ENCODE measurements at places on chromosomes 1 and 21.

DNA sequence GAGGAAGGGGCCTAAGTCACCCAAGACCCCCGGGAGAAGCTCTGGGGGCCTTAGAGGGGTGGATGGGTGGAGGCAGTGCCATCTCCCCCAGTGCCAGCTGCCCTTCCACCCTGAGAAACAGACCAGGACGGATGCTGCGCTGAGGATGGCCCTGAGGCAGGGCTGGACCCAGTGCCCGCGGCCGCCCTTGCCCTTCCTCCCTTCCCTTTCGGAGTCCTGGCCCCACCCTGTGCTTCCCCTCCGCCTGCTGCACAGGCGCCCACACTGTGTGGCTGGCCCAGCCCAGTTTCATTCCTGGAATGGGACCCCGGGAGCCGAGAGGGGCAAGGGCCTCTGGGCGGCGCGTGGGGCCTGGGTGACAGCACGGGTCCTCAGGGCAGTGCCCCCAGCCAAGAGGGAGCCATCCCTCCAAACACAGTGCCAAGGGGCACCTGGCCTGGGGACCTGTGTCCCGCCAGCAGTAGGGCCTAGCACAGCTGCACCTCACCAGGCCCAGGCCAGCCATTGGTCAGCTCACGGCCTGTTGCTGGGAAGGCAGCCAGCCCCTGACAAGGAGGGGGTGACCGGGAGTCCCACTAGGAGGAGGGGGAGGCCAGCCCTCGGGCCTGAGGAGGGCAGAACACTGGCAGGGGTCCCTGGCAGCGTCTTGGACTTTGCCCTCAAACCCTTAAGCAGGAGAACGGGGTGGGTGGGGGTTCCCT is 13.4 kb upstream of the SKI start:
- no peak for DNase-seq

DNA sequence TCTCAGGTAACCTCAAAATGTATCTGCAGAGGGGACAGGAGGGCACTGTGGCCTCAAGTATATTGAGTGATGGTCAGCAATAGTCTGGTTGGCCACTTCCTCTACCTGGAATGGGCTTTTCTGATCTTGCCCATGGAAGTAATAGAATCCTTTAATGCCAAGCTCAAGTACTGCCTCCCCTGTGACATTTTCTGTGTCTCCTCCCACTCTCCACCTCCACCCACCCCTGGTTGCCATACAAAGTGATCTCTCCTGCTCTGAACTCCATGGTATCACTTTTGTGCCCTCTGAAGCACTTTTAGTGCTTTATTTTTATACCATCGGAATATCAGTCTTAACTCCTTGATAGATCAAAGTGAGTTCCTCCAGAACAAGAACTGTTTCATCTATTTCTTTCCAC is 9.2 kb upstream of the NOS1AP start:
- no peak for DNase-seq

- DNase-seq = no peak
Observed at GRCh38 chr1:164688791-164689190, 129.8 kb downstream of the PBX1 start.

DNA sequence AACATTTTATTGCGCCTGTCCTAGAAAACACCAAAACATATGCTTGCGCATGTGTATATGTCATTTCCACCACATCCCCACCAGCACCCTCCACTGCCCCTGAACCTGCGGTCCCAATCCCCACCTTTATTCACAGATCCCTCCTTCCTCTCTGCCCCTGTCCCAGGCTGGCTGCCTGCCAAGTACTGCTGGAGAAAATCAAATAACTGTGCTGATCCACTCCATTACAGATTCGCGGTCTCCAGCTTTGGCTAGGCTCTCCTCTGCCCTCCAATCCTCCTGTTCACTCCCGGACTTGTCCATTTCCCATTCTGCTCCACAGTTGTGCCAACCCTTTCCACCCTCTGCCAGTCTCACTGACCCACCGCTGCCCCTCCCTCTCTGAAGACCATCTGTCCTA is 59.3 kb upstream of the GJB5 start:
- no peak for DNase-seq

GRCh38 chr21:39187141-39187540 is 3.9 kb upstream of the PSMG1 start:
- no peak for DNase-seq

DNA sequence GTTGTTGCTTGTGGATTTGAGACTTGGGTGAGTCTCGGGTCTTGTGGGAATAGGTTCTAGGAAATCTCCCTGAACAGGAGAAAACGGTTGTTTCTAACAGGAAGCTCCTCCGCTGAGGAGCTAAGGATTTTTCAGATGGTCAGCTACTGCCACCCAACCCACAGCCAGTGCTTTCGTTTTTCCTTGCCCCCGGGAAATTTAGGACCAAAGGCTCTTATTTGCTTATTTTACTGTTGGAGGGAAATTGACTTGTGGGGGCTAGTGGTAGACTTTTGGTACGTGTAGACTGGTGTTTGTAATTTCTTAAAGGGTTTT is 792 bp downstream of the SNX7 start:
- no peak for DNase-seq

GRCh38 chr1:50452700-50453099 is 29.5 kb upstream of the DMRTA2 start:
- DNase-seq = no peak

GRCh38 chr21:38041493-38041892 is 125.2 kb upstream of the KCNJ6 start:
- DNase-seq = no peak

DNA sequence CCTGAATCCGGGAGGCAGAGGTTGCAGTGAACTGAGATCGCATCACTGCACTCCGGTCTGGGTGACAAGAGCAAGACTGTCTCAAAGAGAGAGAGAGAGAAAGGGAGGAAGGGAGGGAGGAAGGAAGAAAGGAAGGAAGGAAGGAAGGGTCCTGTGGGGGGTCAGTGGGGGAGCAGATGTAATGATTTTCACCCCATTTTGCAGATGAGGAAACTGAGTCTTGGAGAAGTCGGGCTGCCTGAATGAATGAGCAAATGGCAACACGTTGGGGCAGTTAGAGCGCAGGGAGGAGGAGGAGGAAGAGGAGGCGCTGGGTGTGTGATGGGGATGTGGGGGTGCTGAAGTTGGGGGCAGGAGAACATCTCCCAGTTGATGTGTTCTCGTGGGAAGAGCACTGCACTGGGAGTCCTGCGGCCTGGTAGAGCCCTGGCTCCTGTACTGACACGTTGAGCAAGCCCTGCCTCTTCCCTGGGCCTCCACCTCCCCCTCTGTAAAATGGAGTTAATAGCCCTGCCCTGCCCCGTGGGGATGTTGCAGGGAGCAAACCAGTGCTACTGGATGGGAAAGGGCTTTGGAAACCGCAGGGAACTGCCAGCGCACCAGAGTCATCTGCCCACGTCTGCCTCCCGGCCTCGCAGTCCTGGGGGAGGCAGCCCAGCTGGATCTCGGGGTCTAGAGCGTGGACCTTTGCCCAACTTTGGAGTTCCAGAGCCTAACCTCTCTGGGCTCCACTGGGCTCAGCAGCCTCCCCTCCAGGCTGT is 103.2 kb upstream of the CASZ1 start:
- DNase-seq = no peak

GRCh38 chr1:159826441-159827101 is at the start of gene SLAMF8:
Gene SLAMF8 (plus strand): TSS chr1:159826873. CDS start chr1:159826899, 26 bp downstream.
- no peak for DNase-seq

GRCh38 chr1:11550664-11551283 is 71.8 kb downstream of the DISP3 start:
- DNase-seq = peak; percentile 9

DNA sequence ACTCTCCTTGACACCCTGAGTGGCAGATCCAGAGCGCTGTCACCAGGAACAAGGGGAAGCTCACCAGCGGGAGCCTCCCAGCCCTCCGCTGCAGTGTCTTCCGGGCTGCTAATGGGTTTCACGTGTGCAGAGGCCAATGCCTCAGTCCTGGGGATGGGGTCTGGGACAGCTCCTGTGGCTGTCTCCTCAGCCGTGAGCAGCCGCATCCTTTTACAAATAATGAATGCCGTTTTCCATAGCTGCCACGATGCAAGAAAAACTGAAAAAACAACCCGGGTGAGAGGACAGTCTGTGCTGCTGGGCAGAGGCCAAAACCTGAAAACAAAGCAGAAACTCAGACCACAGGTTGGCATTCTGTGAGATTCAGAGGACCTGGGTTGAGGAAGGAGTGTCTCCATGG is 212.2 kb upstream of the RAB4A start:
- DNase-seq = no peak

DNA sequence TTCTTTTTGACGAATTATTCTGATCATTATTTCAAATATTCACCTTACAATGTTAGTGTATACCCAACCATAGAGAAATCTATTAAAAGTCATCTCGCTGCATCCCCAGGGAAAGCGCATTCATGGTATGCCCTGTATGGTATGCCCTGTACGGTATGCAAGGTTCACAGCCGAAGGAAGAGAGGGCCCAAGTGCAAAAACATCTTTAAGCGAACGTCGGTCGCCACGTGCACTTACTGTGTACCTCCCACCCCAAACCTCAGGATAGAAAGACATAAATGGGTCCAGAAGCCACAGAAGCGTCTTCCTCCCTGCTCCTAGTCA is 14.4 kb downstream of the HLX start:
- DNase-seq = no peak

GRCh38 chr1:206538086-206538770 is 30.9 kb downstream of the RASSF5 start:
- no peak for DNase-seq

- no peak for DNase-seq
Observed at GRCh38 chr1:201515895-201516294, 9.0 kb upstream of the CSRP1 start.

GRCh38 chr1:119626011-119626545 is 22.0 kb downstream of the ZNF697 start:
- DNase-seq = no peak

GRCh38 chr1:215603319-215603718 is 36.2 kb downstream of the KCTD3 start:
- no peak for DNase-seq

GRCh38 chr1:215276582-215276981 is 194.0 kb downstream of the KCNK2 start:
- no peak for DNase-seq

- DNase-seq = no peak
Observed at GRCh38 chr1:161791904-161792655, 26.0 kb downstream of the ATF6 start.

DNA sequence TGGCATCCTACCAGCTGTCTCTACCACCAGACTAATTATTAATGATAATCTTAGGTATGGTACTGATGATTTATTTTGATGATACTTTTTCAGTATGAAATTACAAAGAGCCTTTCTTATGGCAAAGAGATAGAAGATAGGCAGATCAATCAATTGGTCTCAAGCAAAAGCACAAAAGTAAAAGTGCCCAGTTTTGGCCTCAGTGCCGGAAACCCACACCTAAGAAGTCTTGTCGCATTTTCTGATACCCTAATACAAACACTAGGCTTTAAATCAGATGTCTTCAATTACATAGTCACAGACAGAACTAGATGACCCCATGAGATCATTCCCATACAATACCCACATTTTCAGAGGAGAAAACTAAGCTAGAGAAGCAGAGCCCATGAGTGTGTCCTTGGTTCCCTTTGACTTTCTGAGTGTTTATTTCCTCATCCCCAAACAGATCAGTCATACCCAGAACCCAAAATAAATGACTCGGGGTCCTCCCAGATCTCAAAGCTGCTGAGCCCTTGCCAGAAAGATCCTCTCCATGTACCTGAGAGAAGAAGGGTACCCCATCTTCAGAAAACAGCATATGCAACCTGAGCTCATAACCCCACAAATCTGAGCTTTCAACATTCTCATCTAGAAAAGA is 7.7 kb downstream of the ITPKB start:
- DNase-seq = no peak

DNA sequence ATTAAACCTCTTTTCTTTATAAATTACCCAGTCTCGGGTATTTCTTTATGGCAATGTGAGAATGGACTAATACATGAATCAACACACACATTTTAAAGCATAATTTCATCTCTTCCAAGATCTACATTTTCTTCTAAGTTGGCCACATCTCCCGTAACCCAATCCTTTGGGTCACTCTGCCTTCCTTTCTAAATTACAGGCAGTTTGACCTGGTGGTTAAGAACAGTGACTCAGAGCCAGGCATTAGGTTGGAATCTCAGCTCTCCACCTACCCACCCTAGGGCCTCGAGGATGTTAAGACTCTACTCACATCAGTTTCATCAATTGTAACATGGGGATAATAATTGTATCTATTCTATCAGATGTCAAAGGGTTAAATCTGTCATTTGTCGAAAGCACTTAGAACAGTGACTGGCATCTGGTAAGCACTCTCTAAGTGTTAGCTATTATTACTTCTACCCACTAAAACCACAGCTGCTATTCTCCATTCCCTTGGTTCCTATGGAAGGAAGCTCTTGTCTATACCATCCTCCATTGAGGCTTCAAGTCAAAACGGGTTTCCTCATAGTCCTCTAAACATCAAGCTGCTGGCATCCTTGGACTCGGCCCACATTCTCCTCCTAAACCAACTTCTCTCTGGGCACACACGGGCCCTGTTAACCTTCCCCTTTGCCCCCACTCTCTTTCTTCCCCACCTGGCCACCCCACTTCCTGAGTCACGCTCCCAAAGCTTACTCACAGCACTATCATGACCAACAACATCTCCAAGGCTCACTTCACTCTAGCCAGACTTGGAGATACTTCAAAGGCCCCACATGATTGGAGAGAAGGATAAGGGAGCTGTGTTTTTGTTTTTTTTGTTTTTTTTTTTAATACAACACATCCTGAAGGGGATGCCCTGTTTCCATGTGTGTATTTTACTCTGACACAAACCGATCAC is 116.9 kb downstream of the TGFBR3 start:
- DNase-seq = no peak

DNA sequence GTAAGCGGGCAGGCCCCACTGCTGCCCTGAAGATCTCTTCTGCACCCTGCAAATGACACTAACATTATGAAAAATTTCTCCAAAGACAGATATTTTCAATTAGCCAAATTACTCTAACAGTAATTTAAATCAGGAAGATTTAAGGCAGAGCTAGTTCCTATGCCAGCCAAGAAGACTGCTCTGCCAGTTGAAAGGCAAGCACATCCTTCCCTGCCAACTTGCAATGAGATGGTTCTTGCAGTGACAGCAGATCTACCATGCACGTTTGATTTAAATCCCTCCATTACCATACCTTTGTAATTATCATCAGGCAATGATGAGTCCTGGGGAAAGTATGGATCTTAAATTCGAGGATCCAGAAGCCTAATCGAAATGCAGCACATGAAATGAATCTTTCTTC is 76.5 kb downstream of the SAMSN1 start:
- DNase-seq = no peak

DNA sequence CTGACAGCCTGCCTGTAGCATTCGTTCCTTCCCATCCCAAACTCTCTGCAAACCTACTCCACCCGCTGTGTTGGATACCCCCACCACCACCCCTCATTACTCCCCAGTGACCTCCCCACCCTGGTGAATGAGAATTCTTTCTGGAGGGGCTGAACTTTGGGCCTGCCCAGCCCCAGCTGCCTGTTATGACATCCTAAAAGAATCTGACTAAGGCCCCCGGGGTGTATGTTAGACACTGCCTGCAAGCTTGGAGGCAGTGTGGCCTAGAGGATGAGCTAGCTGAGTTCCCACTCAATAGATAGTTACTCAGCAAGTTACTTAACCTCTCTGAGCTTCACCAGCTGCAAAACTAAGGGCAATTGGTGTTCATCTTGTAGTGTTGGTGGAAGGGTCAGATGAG is 110.2 kb upstream of the FGGY start:
- no peak for DNase-seq

- DNase-seq = no peak
Observed at GRCh38 chr1:28197682-28198415, 21.4 kb upstream of the PTAFR start.

Data from hippocampal formation (tissue), 2 donors.